Caudate nucleus (tissue), 63 donors: ENCODE measurements at places on chromosomes 16 and 17.

DNA sequence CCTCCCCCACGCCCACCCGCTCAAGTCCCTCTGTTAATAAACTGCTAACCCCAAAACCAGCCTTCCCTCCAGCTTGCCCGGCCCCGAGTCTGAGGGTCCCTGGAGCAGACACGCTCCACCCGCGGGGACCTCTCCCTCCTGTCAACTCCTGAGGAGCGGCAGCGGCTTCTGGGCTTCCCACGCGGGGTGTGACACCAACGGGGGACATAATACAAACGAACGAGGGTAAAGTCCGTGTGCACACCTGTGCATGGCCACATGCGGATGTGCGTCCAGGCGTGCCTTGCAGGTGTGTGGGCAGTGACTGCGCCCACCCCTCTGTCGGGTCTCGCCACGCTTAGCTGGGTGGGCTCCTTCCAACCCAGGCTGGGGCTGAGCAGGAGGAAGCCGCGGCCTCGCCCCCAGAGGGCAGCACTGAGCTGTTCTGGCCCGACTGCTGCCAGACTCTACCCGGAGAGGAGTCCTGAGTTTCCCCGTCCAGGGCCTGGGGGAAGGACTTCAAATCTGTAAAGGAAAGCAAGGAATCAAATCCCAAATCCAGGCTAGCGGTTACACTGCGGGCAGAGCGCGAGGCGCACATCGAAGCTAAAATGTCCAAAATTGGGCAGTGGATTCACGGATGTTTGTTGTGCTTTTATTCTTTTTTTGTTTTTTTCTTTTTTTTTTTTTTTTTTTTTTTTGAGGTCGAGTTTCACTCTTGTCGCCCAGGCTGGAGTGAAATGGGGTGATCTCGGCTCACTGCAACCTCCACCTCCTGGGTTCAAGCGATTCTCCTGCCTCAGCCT is 24.2 kb upstream of the KRT17 start:
- peak; percentile 15 for DNase-seq

DNA sequence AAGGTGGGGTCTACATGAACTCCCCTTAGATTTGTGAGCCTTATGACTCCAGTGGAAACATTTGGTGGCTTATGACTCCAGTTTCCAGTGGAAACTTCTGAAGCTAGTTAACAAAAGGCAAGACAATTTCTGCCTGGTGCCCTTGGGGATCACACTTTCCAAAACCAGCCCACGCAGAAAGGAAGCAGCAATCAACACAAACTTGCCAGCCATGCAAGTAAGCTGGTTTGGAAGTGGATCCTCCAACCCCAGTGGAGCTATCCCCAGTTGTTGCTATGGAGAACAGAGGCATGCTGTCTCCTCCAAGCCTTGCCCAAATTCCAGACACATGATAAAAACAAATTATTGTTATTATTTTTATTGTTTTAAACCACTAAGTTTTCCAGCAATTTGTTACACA is 130.9 kb downstream of the CDH11 start:
- no peak for DNase-seq

DNA sequence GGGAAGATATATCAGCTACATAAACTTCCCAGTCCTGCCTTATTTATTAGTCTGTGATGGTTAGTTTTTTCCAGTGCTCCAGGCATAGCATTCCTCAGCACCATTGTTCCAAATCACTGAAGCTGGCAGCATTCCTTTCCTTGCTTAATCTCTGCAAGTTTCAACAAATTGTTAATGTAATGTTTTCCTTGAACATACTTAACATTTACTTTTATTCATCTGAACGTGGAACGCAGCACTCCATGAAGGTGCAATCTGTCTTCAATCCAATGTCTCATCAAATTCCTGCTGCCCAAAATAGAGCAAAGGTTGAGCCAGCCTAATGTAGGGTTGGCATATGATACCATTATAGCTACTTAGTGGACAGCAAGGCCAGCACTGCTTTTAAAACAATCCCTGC is 441.1 kb upstream of the RBFOX1 start:
- no peak for DNase-seq

DNA sequence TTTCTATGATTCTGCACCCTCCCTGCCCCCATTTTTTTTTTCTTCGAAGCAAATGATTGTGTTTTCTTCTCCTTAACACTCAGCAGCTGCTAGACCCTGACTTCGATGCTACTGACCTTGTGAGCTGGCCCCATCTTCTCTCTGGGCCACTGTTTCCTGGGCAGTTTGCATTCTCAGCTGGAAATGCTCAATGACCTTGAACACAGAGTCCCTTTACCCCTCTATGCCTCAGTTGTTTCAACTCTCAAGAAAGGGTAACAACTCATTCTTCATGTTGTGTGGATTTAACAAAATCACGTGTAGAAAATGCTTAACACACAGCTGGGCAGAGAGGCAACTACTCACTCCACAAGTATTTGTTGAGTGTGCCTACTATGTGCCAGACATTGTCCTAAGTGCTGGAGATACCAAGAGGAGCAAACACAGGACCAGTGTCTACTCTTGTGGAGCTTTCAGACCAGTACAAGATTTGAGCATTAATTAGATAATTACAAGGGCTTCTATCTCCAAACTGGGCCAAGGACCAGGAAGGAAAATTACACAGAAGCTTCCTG is 66.2 kb downstream of the IQCK start:
- no peak for DNase-seq

GRCh38 chr16:86601356-86601755 is 23.0 kb downstream of the FOXL1 start:
- DNase-seq, result no peak

DNA sequence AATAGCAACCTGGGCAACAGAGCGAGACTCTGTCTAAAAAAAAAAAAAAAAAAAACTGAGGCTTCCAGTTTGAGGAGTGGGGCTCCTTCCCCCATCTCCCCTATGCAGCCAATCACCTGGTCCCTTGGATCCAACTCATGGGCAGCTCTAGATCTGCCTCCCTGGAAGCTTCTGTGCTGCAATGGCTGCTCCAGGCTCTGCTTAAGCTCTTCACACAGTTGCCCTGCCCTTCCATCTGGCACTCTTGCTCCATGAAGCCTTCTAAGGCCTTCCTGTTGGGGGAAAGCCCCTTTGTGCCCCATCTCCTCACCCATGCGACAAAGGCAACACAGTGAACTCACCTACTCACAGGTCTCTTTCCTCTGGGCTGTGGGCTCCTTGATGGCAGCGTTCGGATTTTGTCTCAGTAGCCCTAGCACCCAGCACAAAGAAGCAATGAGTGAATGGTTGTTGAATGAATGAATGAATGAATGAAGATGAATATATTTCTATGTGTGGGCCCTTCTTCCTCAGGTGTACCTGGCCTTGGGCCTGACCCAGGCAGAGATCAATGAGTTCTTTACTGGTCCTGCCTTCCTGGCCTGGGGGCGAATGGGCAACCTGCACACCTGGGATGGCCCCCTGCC is 1.9 kb downstream of the NAGLU start:
- no peak for DNase-seq

- no peak for DNase-seq
Observed at GRCh38 chr16:7313170-7313569, 19.5 kb upstream of the RBFOX1 start.

DNA sequence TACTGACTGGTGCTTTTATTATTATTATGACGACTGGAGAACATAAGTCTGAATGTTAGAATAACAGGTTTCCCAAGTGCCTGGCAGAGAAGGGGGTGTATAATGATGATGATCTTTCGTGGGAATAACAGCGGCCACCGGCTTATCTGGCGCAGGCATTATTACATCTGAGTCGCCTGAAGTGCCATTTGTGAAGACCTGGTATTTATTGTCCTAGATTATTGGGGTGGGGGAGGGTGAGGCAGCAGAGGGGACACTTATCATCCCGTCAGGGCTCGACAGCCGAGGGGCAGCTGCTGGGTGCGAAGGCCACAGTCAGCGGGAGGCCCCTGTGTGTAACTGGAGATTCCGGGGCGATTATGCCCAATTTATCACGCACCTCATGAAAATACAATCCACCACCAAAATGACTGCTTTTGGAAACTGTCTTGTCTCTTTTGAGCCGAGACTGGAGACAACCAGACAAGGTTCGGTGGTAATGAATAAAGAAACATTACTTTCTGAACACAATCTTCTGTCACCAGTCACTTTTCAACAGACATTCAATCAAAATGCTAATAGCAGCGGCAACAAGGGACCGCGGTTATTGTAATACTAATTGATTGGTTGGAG is 199.3 kb downstream of the CCDC182 start:
- no peak for DNase-seq

DNA sequence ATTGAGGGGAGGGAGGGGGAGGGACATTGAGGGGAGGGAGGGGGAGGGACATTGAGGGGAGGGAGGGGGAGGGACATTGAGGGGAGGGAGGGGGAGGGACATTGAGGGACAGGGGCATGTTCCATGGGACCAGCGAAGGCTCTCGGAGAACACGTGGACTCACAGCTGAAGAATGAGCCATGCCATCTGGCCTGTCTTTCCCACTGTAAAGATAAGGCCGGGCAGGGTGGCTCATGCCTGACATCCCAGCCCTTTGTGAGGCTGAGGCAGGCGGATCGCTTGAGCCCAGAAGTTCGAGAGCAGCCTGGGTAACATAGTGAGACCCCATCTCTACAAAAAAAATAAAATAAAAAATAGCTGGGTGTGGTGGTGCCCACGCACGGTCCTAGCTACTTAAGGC is 32.5 kb downstream of the RPH3AL start:
- no peak for DNase-seq

DNA sequence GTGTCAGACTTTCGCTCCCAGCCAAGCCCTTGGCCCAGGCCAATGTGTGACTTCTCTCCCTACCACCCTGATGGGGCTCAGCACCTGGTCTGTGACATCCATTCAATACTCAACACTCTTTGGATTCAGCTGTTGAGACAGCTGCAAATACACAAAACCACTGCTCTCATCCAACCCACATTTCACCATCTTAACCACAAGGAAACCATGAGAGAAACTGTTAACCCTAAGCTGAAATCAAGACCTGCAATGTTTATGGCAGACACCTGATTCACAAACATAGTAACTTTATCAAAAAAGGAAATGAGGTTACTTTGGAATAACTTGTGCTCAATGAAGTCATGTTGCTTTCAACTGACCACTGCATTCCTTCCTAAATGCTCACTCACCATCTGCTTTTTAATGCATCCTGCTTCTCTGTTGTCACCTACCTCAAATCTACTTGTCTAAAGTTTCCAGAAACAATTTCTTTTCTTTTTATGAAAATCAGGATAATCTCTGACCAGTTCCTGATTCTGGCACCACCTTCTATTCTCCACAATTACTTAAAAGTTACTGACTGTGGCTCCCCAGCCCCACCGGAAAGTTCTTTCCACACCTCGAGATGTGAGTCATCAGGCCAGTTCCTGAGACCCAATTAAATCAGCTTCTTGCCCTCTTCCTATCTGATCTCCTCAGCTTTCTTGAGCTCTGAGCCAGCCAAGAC is 88.2 kb downstream of the NOG start:
- DNase-seq, result no peak
